ENCODE measurements at places on chromosomes 11 and 22.

DNA sequence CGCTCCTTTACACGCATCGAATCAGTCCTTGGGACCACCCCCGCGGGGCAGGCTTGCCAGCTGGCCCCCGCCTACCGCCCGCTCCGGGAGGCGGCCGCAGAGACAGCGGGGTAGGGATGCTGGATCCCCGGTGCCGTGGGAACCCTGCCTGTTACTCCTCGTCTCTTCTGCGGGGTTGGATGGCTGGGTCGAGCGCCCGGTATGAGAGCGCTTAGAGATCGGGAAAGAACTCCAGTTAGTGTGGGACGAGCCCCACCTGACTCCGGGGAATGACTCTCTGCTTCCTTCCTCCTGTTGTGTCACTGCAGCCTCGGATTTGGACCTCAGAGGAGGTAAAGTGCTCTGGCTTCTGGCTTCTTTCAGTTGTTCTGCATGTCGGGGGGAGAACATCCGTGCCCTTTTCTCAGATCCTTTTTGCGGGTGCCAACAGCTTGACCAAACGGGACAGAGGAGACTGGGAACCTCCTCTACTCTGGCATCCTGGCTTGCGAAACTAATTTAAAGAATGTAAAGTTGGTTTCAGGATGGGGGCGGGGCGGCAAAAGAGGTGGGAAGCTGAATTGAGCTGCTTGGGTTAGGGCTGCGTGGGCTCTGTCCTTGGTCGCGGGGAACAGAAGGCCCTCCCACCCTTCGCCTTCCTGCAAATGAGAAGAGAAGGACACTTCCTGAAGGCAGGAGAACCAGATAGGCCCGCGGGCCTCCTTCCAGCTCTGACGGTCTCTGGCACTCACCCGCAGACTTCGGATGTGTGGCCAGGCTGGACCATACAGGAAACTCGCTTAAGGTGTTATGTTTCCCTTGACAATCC is 938 bp downstream of the LAYN start:
- peak; percentile 81 for DNase-seq

DNA sequence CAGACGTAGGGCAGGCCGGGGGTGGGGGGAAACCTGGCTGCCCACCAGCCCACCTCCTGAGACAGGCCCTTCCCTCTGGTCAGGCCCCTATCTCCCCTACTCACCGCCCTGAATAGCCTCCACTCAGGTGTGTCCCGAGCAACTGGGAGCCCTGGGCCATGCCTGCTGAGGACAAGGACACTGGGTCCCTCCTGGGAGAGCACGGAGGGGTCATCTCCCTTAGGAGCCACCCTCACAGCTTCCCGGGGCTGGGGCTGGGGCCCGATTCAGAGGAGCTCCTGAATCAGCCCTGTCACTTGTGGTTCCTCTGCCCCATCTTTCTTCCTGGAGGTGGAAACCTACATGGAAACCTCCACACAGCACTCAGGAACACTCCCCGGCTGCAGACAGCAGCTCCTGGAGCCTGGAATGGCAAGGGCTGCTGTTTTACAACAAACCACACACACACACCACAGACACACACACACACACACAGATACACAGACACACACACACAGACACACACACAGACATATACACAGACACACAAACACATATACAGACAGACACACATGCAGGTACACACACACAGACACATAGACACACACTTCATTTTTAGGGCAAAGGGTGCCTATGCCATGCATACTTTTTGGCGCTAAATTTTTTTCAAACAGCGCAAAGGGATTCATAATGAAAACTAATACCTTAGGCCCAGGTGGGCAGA is 9.6 kb upstream of the EMID1 start:
- DNase-seq, result no peak

DNA sequence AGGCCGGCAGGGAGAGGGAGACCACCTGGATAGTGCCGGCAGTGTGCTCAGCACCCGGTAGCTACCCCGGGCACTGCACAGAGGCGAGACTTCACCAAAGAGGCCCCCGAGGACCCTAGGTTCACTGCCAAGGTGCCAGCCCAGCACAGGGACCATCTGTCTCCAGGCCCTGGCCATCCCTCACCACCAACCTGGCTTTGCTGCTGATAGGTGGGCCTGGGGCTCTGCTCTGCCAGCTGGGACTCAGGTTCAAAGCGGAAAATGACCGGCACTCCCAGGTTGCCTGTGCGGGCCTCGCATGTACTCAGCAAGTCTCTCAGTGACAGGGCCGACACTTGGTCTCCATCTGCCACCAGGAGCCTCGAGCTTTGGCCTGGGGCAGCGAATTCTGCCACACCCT is 812.2 kb downstream of the BRD1 start:
- DNase-seq, result no peak

DNA sequence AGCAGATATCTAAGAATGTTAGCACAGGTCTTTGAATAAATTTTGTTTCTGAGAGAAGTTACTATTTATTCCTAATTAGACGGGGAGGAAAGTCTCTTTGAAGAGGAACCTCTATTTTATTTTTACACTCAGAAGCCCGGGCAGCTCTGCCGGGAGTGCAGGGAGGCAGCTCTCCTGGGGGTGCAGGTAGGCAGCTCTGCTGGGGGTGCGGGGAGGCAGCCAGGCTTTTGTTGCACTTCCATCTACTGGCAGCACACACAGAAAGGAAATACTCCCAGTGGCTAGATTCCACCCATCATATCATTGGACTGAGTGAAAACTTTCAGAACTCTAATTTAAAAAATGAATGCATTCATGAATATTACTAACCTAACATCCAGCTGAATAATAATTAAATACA is 24.6 kb downstream of the OR10A6 start:
- no peak for DNase-seq

GRCh38 chr11:19286411-19286810 is 45.7 kb upstream of the E2F8 start:
- DNase-seq, result no peak

- peak; percentile 78 for DNase-seq
Measured at GRCh38 chr22:27195094-27195493, 537.7 kb downstream of the MIAT start.

DNA sequence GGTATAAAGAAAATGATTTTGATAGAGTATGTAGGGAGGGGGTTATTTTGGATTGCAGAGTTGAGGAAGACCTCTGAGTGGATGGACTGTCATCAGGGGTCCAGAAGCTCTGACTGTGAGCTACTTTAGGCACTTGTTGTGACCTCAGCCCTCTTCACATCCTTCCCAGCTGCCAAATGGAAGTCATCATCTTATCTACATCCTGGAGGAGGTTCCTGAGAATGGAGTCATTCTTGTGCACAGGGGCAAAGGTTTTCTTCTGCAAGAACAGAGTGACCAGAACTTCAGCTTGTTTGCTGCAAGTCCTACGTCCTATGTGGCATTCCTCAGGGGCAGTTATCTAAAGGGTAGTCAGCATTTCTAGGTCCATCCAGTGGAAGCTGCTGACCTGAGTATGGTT is 393.8 kb downstream of the AASDHPPT start:
- no peak for DNase-seq

- no peak for DNase-seq
Measured at GRCh38 chr11:111448831-111449557, 63.2 kb downstream of the BTG4 start.

- DNase-seq, result no peak
Measured at GRCh38 chr11:60912223-60912850, 1.6 kb upstream of the TMEM109 start.

GRCh38 chr11:60625262-60625661 is 74.2 kb upstream of the MS4A8 start:
- no peak for DNase-seq

- DNase-seq, result no peak
Measured at GRCh38 chr22:31431950-31432349, 32.5 kb downstream of the DRG1 start.

GRCh38 chr11:93169950-93170561 is 27.7 kb downstream of the SLC36A4 start:
- DNase-seq, result no peak

DNA sequence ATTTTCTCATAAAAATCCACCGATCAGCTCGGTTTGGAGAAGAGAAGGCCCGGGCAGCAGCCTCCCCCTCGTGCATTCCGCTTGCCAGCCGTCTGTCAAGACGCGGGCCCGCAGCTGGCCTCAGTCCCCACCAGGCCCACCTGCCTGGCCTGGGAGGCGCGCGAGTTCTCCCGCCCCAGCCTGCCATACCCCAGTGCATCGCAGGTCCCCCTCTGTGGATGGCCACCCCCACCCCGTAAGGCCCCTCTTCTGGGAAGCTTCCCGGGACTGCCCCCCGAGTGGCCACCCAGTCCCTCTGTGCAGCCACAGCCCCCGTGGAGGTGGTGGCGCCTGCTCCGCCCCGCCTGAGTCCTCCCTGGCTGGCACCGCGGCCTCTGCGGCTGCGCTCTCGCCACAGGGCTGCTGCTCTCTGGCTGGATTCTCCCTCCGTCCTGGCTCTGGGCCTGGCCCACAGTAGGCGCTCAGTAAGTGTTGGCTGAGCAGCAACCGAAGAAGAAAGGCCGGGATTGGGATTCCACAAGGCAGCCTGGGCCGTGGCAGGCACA is 74.0 kb upstream of the TCF20 start:
- DNase-seq, result peak; percentile 85
